Stimulated activated CD4-positive, alpha-beta T cell treated with anti-CD3 and anti-CD28 coated beads, Interleukin-1b, Interleukin-23, amount 100 ng/mL, for 48 hours (primary cell): ENCODE measurements at places on chromosomes 2 and 18.

DNA sequence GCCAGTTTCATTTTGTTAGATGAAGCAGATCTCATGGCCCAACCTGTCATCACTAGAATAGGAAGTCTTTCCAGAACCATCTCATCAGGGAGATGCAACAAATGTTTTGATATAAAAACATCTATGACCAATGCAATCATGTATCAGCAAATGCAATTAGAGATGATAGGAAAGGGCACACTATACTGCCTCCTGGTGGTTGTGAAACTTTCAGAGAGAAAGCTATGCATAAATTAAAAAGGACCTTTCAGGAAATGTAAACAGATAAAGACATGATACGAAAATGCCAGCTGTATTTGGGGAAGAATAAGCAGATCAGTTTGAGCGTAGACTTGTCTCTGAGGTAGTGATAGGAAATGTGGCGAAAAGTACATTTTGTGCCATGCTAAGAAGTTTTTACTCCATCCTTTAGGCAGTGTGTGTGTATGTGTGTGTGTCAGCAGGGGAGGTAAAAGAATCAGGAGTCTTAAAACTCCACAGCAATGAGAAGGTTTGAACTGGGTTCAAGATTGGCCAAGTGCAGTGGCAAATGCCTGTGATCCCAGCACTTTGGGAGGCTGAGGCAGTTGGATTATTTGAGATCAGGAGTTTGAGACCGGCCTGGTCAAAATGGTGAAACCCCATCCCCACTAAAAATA lies 479.3 kb downstream of the CPS1 start:
- no peak for DNase-seq

DNA sequence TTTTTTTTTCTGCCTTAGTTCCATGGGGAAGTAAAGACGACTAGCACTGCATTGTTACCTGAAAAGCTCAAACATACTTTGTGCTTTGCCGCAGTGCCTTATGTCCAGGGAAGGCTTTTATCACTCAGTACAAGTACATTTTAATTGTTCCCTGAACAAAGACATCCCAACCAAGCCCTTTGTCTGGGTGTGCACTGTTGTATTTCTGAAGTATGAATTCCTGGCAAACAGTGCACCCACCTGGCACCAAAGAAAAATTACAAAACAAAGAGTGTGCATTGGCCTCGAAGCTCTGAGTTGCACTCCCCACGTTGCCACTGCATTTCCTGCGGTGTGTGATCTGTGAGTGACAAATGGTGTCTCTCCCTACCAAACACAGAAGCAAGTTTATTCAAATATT lies 858.5 kb upstream of the PIK3C3 start:
- DNase-seq: no peak

- no peak for DNase-seq
Measured at GRCh38 chr2:118535818-118536212, 311.6 kb downstream of the EN1 start.

- no peak for DNase-seq
Measured at GRCh38 chr2:227324642-227324994, 433 bp upstream of the MFF start.

DNA sequence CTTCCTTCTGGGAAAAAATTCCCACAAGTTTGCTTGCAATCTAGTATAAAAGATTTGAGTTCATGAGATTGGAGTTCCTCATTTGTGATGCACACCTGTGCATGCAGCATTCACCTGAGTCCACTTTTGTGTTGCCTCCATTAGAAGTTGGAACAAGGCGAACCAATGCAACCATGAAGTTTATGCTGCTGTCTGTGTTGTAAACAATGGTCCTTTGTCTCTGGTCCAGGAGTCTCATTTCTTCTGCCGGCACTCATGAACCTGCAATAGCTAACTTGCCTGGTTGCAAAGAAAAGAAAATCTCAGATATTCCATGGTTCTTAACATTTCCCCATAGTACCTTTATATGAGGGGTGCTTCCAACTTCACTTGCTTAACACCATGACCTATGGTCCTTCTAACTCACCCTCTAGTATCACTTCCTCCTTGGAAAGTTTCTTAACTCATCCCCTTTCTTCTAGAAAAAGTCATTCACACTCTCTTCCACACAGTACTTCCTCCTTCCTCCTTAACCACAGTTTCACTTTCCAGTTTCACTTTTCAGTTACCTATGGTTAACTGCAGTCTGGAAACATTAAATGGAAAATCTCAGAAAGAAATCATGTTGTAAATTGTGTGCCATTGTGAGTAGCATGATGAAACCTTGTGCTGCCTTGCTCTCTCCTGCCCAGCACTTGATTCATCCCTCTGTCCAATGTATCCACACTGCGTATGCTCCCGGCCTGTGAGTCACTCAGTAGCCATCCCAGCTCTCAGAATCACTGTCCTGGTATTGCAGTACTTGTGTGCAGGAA lies 128.8 kb upstream of the TRIB2 start:
- DNase-seq: no peak

DNA sequence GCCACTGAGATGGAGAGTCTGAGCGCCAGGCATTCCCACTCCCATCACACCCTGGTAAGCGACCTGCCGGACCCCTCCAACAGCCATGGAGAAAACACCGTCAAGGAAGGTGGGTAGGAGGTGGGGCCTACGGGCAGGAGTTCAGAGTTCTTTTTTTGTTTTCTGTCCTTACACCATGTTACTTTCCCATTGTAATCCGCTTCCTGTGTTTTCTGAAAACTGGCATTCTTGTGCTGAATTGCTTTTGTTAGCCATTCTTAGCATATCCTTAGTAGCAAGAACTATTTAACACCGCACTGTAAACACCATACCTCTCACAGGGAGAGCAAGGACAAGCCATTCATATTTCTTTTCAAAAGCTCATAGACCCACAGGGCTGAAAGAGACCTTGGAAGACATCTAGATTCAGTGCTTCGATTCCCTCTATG lies 46.2 kb downstream of the UNC80 start:
- DNase-seq: no peak

GRCh38 chr2:207830778-207831438 lies 61.2 kb upstream of the FZD5 start:
- DNase-seq: no peak

DNA sequence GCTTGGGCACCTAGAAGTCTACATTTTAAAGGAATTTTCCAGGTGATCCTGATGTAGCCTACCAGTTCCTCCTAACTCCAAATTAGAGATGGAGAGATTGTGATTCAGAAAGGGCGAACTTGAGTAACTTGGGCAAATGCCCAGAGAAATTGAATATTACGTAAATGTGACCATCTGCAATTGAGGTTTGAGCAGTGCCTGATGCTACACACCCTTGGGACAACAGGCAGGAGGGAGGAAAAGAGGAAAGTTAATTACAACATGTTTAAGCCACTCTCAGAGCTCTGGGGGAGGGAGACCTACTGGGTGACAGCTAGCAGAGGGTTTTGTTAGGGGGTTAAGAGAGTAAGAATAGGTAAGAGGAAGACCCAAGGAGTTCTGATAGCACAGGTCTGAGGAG lies 208.9 kb downstream of the LPIN1 start:
- DNase-seq: no peak

GRCh38 chr2:60977562-60977895 lies 40.0 kb upstream of the PEX13 start:
- DNase-seq: no peak

GRCh38 chr18:63237881-63238692 lies 81.5 kb downstream of the BCL2 start:
- DNase-seq: no peak

DNA sequence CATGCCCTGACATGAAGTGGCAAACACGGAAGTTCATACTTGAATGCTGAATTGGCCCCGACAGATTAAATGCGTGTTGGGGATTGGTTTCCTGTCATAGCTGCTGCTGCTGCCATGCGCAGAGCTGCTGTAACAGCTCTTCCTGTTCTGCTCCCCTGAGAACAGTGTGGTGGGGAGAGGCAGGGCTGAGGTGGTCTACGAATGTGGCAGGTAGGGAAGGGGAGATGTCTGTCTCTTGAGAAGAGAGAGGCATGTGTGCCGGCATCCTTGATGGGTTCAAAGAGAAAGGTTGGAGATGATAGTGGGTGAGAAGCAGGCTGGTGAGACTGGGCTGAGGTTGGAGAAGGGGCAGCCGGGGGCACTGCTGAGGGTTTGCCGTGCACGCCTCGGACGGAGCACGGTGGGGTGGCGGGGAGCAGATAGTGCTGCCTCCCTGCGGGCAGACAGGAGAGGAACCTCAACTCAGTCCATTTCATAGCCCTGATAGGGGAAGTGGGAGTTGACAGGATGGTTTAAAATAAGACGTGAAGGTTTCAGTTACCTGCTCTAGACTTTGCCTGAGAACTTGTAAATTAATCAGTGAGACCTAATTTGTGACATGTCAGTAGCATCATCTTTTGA lies 46.1 kb downstream of the TMEM185B start:
- DNase-seq: peak; percentile 81

- DNase-seq: no peak
Measured at GRCh38 chr2:122105171-122105876, 349.9 kb downstream of the TSN start.

GRCh38 chr18:45104049-45104395 lies 423.3 kb downstream of the SETBP1 start:
- no peak for DNase-seq

DNA sequence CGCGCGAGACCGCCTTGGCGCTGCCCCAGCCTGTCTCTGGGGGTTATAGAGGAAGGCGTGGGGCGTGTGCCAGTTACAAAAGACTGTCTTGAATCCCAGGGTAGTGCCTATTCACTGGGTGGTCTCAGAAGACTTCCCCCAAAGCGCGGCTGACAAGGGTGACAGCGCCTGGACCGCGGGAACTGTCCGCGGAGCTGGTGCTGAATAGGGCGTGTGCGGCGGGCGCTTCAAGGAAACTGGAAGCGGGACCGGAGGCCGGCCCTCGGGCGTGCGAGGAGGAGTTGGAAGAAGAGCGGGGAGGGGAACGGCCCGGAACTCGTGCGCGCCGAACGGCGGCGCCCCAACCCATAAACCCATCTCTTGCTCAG lies 2.3 kb downstream of the EGR4 start:
- peak; percentile 31 for DNase-seq

GRCh38 chr18:39841482-39842365 lies 2113.3 kb upstream of the PIK3C3 start:
- no peak for DNase-seq

DNA sequence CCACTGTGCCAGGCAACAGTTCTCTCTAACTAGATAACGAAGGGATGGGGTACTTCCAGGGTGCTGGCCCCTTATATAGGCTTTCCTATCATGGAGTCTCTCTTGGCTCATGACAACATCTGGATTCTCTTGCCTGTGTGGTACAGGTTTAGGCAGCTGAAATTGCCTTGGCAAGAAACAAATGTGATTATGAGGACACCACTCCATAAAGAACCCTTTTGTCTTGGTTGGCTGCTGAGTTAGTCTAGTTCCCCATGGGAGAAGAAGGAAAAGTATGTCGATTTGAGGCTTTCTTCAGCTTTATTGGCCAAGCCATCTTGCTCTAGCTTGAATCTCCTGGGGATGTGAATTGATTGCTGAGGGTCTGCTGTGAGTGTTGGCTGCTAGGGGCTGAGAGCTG lies 76.3 kb upstream of the ZCCHC2 start:
- no peak for DNase-seq

DNA sequence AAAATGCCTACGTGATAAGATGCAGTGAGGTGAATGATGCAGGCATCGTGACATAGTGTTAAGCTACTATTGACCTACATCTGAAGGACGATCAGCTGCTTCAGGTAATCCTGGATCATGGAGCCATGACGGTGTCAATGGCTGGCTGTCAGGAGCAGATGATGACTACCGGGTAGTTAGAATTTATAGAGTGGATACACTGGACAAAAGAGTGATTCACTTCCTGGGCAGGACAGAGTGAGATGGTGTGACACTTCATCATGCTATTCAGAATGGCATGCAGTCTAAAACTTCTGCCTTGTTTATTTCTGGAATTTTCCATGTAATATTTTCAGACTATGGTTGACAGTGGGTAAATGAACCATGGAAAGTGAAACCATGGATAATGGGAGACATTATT lies 29.5 kb downstream of the METTL8 start:
- no peak for DNase-seq

DNA sequence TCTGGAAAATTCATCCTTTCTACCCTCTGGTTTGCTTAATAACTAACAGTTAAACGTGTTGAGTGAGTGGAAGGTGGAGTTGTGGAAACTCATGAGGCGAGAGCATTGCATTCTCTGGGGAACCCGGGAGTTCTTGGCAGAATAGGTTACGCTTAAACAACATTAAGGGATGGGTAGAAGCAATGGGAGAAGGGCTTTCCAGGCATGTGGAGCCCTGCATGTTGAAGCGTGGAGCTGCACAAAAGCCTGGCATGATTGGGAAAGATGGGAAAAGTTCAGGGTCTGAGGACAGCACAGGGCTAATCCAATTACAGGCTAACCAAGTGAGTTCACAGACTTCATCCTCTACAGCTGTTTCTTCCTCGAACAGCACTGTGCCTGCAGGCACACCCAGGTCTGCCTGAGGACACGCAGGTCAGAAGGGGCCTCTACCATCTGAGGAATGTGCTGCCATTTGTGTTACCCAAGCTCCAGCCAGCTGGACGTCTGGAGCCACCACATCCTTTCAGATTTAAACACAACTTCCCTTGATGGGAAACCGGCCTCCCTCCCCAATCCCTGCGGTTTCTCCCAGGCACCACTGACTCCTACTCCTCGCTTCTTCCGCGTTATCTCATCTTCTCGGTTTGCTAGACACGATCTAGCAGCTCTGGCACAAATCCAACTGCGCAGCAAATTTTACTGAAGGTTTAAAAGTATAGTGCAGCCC lies 164.2 kb downstream of the ANTXR1 start:
- no peak for DNase-seq

GRCh38 chr18:77107292-77107691 lies 25.3 kb downstream of the MBP start:
- no peak for DNase-seq

GRCh38 chr2:200319548-200320337 lies 13.2 kb downstream of the SPATS2L start:
- DNase-seq: no peak

DNA sequence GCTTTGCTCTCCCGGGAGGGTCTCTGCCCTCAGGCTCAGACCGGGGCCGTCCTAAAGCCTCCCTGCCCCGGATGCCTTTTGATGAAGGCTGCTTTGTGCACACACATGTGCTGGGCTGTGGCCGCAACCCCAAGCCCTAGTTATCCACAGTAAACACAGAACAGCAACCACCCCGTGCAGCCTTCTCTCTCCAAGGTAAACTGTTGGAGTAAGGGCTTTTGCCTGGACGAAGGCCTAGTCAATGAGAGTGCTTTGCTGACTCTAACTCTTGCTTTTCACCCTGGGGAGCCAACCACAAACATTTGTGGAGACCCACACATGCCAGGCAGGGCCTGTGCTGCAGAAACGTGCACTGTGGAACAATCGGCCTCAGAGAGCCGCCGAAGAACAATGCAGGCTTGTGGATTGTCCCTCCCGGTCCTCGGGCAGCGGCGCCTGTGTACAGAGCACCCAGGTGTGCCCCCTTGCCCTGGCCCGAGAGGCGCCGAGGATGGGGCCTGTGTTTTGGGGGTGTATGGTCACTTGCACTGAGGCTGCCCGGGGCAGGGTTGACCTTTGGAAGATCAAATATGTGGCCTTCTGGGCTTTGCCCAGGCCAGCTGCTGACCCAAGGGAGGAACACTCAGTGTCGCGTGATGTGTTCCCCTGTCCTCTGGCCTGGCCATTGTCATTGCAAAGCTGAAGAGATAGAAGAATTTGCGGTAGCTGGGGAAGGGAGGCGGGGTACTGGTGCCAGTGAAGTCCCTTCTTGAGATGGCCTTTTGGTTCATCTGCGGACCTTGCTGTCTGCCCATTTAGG lies 37.0 kb downstream of the CTIF start:
- DNase-seq: no peak
